ENCODE measurements at places on chromosomes 12 and 14.

DNA sequence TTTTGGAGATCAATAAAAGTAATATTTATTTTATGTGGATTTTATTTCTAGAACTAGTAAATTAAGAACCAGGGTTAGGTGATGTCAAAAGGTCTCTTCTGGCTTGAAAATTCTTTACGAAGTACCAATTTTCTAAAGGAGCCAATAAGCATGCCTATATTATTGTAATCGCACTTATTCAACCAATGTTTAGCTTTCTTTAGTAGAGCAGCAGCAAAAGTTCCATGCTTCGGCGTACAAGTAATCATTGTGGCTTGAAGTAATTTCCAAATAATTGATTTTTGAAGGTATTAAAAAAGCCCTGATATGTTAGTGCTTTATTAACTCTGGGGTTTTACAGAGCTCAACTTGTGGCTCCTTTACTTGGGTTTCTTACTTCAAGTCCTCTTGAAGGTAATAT lies 3.4 kb downstream of the RMST start:
- DNase-seq, result no peak

DNA sequence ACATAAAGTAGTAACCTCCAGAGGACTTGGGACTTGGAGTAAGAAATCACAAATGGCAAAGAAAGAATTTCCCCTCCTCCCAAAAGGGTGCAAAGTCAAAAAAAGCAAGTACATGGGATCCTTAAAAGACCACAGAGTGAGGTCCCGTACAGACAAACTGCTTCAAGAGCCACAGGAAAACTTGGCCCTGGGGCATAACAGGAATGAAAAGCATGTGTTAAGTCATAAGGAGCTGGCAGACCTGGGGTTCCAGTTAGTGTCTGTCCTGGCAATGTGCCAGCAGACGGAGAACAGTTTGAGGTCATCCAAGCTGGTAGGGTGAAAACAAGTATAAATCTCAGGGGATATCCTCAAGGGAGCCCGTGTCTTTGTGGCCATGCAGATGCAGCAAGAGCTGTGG lies 73.2 kb downstream of the HSD17B6 start:
- DNase-seq, result no peak

- no peak for DNase-seq
Measured at GRCh38 chr12:124514996-124515932, 52.1 kb downstream of the NCOR2 start.

GRCh38 chr14:33524244-33524643 lies 426.6 kb downstream of the EGLN3 start:
- DNase-seq, result no peak

DNA sequence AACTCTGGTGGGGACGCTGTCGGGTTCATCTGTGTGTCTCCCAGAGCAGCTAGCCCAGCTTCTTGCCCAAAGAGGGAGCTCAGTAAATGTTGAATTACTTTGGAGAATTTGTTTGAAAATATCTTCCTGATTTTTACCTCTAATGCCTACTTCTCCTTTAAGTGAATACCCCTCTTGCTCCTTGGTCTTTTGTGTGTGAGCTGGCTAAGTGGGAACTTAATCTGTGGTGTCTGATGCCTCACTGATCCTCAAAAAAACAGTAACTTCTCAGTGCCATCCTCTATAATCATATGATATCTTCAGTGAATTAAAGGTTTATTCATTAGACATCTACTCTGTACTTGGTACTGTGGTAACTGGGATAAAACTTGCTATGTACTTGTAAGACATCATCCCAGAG lies 7.7 kb upstream of the PSMA6 start:
- no peak for DNase-seq

DNA sequence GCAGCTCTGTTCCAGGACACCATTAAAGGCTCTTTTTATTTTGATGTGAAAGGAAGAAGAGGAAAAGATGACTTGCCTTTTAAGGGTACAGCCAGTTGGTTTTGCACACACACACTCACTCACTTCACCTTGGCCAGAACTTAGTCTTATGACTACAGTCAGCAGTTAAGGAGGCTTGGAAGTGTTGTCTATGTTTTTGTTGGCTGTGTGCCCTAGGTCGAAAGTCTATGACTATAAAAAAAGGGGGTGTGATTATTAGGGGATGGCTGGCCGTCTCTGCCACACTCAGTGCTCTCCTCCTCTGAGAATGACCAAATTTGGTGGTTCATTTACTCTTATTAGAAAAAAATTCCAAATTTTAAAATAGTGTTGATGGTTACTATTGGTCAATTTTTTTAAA lies 139.5 kb upstream of the OTX2 start:
- no peak for DNase-seq

GRCh38 chr12:48016373-48017020 lies 12.2 kb upstream of the COL2A1 start:
- no peak for DNase-seq

- no peak for DNase-seq
Measured at GRCh38 chr14:72476657-72477499, 417.0 kb downstream of the DPF3 start.

GRCh38 chr14:34012978-34013720 lies 62.3 kb upstream of the EGLN3 start:
- DNase-seq, result no peak

DNA sequence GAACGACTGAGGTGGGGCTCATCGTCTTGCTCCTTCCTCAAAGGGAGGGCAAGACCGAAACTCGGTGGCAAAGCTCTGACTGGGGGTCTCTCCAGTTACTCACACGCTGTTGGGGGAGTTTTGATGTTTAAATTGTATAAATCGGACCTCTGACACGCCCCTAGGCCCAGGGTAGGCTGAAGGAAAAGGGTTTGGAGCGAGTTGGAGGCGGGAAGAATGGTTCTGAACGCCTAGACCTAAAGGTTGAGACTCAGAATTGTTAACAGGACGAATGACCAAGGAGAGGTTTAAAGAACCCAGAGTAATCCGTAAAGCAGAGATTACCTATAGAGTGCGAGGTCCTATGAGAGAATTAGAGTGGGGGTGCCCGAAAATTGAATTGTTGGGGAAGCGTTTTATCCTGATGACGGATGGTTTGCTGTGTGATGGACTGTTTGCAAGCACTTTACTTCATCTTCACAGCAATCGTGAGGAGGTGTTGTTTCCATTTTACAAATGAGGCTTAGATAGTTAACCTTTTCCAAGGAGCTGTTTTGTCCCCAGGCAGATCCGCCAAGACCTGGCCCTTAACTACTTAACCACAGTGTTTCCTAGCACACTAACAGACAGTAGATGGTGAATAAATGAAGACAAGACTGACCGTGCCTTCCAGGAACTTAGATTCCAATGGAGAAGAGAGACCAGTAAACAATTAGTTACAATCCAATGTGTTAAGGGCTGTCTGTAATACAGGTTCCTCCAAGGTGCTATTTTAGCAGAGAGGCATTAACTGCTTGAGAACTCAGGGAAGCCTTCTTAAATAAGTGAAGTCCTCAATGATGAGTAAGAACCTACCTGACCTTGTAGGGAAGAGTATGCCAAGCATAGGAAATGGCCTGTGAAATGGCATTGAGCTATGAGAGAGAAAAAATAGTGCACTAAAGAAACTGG lies 929 bp upstream of the UBE2N start:
- no peak for DNase-seq

GRCh38 chr12:55974308-55974730 lies 441 bp downstream of the RAB5B start:
- DNase-seq, result peak; percentile 26

DNA sequence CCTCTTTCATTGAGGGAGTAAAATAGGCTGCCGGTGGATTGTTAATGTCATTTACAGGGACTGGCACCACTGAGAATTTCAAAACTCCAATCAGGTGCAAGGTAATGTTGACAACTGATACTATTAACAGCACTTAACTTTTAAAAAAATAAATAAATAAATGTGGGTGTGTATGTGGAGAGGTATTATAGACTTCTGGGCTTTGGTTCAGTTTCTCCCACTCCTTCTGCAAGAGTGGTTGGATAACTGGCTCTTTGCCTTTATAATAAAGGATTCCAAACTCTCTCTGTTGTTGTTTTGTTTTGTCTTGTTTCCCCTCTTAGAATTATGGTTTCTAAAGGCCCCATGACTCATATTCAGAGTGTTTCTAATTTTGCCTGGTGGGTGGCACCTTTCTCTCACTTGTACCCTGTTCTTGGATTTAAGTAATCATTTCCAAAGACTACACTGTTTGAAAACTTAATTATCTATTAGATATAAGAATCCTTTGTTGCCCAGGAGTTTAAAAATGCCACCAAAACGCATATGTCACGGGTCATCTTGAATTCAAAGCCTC lies 151.6 kb upstream of the ARID2 start:
- no peak for DNase-seq

Data from amniotic stem cell (primary cell).